ENCODE measurements at places on chromosomes 6 and 20.

DNA sequence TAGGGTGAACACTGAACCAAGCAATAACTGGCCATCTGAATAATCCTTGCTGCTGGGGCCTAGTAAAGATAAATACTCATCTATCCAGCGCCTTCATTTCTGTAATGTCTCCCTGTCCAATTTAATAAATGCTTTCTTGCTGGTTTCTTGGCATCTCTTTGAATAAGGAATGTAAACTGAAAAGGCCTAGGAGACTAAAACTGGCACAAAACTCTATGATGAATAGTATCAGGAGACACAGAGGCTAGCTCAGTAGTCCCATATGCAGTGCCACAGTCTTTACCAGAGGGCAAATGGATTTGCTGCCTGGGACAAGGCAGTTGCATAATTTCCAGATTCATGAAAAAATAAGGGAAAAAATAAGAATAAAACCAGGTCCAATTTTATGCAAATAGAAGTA is 324.4 kb downstream of the CENPW start:
- DNase-seq = no peak

DNA sequence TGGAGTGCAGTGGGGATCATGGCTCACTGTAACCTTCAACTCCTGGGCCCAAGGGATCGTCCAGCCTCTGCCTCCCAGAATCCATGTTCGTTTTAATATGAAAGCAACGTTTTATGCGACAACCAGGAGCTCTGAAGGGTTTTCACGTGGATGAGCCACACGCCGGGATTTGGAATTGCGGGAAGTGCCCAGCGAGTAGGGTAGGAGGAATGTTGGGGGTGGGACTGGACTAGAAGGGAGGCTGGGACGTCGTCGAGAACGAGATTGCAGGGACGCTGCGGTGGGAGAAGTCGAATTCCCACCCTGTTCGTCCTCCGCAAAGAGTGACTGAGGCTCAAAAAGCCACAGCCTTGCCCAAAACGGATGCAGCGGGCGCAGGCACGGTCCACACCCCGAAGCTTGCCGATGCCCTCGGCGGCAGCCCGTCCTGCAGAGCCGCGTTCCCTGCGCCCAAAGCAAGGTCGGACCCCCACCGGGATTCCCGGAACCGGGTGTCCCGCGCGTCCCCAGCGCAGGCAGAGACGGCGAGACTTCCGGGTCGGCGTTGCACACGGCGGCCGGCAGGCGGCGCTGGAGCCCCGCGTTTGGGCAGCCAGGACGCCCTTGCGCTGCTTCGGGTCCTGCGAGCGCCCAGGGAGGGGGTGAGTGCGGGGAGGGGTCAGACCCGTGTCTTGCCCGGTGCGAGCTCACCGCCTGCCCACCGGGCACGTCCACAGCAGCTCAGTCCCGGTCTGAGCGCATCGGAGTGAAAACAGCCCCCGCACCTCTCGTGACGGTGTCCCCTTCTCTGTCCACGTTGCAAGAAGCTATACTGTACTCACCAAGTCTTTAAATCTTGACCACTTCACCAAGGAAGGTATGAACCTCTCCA is 87.8 kb downstream of the DHX35 start:
- DNase-seq = peak; percentile 60

- no peak for DNase-seq
These were observed 38.3 kb upstream of the HMGCLL1 start for GRCh38 chr6:55617272-55617671.

DNA sequence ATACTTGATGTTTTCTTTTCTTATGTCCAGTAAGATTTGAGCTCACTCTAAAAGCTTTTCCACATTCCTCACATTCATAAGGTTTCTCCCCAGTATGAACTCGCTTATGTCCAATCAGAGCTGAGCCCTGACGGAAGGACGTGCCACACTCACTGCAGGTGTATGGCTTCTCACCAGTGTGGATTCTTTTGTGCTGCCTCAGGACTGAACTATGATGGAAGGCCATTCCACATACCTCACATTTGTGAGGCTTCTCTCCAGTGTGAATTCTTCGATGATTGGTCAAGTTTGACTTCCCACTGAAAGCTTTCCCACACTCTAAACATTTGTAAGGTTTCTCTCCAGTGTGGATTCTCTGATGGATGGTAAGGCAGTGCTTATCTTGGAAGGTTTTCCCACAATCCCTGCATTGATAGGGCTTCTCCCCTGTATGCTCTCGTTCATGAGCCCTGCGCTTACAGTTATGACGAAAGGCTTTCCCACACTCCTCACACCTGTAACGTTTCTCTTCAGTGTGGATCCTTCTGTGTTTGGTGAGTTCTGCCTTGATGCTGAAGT is 9.9 kb downstream of the ZNF311 start:
- DNase-seq = no peak

DNA sequence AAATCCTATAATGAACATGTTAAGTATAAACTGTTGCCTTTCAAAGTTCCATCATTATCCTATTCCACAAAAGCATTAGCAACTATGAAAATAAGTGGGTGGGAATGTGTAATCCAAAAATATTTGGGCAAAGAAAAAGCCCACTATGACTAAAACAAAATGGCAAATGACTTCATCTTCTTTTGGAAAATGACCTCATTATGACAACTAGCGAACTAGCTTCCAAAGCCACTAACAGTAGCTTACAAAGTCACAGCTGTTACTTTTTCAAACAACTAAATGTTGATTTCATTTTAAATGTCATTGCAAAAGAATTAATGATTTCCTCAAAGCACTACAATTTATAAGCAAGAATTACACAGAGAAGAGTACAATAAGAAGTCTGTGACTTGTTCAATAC is 49.8 kb upstream of the RUNX2 start:
- no peak for DNase-seq

Data from activated CD8-positive, alpha-beta memory T cell treated with anti-CD3 and anti-CD28 coated beads for 4 hours (primary cell).